ENCODE measurements at places on chromosomes 16 and 17.

- no peak for DNase-seq
Measured at GRCh38 chr16:75590920-75591843, 25.0 kb downstream of the GABARAPL2 start.

DNA sequence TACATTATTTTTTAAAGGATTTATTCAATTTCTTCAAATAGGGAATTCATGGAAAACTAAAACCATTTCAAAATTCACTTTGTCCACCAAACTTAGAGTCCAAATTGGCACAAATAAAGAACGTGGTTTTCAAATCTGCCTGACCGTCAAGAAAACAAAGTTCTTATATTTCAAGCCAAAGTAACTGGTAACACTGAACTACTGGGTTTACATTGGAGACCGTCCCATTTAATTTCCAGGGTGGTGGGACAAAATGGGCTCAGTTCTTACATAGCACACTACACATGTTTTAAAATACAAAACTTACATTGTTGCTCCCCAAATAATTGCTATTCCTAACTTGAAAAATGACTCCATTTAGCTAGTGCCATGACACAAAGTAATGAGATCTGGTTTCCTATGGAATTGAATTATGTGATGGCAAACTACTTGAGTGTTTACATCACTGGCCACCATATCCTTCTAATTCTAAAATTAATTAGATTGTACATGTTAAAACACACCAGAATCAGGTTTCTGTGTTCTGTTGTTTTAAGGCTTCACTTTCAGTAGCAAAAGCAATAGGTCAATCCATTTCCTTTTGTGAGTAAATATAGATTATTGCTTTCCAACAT lies 6.5 kb downstream of the PSME3IP1 start:
- no peak for DNase-seq

DNA sequence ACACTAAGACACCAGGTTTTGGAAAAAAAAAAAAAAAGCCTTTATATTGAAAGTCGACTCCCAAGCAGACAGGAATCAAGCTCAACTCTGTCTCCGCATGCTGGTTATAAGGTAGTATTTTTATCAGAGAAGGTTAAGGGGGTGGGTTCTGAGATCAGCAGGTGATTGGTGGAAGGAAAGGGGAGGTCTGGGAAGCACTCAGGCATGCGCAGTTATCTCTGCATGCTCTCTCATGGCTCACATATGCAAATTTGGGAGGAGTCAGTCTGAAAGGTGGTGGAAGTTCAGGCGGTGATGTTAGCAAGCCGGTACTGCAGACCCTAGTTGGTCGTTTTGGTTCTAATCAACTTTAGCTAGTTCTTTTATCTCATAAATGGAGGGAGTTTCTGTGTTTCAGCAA lies 357.6 kb upstream of the C16orf82 start:
- DNase-seq: no peak

DNA sequence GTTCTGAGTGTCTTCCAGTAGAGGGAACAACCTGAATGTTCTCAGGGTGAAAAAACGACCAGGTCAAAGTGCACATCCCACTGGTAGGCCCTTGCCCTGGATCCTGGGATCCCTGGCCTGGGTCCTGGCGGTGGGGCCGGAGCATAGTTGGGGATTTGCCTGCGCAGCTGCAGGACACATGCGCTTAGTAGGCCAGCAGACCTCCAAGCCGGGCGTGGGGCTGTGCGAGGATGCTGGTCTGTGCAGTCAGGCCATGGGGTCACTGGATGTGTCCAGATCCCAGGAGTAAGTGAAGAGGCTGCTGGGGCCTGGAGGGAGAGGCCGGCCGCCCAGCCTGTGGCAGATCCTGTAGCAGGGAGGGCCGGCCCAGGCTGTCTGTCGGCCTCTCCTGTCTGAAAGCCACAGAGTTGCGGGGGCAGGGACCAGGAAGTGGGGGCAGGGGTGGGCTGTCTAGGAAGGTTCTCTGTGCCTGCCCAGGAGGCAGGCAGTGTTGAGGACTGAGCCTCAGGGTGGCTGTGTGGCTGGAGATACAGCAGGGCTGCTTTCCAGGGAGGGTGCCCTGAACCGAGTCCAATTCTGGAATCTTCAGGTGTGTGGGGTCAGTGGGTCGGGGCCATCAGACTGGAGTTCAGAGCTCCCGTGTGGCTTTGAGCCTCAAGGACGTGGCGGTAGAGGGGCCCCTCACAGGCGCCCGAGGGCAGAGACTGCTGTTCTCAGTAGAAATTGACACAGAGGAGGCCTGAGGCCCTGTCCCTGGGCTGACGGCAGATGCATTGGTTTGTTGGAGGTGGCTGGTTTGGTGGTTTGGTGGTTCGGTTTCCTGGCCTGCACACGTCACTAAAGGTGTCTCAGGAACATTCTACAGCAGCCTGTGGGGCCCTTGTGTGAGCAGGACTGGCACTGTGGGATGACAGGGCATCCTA lies 17.2 kb upstream of the NUDT16L1 start:
- DNase-seq: no peak

DNA sequence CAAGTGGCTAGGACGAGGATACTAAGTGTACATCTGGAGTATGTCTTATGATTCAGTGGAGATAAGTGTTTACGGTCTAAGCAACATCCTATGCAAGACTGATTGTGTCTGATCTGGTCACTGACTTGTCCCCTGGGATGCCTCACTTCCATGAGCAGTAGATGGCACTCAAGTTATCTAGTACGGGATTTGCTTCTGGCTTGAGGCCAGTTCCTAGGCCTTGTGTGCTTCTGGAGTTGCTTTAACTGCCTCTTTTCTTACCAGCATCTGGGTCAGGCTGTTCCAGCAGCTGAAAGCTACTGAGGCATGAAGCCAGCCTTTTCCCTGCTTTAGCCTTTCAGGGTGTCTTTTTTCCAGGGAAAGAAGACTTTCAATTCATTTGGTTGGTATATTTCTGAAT lies 23.0 kb downstream of the SUPT6H start:
- no peak for DNase-seq

- no peak for DNase-seq
Measured at GRCh38 chr17:38861399-38861843, 7.9 kb upstream of the RPL23 start.

All from NCI-H1417 treated with DMSO at 0.1 percent for 48 hours (cell line).